Inflammatory macrophage (primary cell): ENCODE measurements at places on chromosomes 5 and 9.

- DNase-seq, result no peak
Measured at GRCh38 chr9:106934442-106935238, 71.7 kb downstream of the ZNF462 start.

GRCh38 chr9:35649431-35650340 is 1.0 kb downstream of the SIT1 start:
- peak; percentile 79 for DNase-seq

DNA sequence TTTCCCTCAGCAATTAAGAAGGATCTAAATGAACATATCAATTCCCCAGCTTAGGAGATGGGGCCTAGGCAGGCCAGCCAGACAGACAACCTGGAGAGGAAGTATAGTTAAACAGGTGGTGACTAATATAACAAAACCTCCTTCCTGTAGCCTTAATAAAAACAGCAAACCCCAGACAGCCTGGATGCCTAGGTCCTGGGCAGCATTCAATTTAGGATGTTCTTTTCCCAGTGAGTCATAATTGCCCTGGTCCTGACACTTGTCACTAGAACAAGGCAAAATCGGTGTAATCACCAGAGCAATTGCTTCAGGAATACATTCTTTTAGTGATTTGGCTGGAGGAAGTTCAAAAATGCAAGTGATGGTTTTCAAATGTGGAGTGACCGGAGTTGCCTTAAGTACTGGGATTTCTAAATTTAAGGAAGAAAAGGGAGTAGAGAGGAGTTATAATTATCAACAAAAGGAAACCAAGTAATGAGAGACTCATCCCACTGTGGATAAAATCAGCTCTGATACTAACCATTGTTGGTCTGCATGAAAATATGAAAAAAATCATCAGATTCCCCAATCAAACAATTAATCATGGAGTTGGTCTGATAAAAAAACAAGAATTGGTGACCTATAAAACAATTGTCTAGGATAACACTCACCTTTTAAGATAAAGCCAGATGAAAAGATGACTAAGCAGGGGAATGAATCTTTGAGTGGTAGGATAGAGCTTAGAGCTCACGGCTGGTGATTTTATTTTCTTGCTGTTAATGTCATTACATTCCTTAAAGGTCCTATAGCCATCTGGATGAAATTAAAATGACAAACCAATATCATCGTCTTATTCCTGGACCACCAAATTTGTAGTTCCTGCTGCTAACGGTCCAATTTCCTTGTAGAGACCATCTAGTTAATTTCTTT is 39.0 kb upstream of the TARS1 start:
- DNase-seq, result no peak

DNA sequence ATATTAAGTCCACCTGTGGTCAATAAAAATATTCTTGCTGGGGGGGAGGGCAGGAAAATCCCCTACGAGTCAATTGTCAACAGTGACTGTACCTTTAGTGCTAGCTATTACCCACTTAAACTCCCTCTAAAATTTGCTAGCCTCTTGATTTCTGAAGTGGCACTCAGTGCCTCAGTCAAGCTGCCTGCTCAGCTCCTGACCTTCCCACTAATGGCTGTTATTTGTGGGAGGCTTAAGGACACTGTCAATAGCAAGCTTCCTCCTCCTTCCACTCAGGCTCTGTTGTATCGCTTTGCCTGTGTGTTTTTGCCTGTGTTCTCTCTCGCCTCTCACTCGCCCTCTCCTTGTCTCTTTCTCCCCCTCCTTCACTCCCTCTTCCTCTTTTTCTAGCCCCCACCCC is 140.8 kb downstream of the BNC2 start:
- DNase-seq, result no peak

- DNase-seq, result no peak
Measured at GRCh38 chr9:83012168-83012921, 50.6 kb downstream of the RASEF start.

DNA sequence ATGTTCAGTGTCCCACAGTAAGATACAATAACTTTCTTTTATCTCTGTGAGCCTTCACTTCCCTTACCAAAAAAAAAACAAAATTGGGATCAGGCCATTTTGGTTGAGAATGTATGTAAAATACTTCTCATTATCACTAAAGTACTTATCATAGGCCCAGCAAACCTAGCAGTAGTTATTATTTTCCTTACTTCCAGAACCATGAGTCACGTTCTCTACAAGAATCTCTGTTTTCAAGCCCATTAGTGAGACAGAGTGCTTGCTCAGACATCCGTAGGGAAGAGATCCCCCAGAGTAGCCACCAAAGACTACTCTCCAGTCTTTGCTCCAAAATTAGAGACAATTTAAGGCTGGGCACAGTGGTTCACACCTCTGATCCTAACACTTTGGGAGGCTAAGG is 103.9 kb upstream of the NR5A1 start:
- no peak for DNase-seq

- DNase-seq, result no peak
Measured at GRCh38 chr5:7976411-7977190, 107.7 kb downstream of the MTRR start.

GRCh38 chr9:126664900-126665643 is 51.3 kb downstream of the LMX1B start:
- DNase-seq, result no peak

DNA sequence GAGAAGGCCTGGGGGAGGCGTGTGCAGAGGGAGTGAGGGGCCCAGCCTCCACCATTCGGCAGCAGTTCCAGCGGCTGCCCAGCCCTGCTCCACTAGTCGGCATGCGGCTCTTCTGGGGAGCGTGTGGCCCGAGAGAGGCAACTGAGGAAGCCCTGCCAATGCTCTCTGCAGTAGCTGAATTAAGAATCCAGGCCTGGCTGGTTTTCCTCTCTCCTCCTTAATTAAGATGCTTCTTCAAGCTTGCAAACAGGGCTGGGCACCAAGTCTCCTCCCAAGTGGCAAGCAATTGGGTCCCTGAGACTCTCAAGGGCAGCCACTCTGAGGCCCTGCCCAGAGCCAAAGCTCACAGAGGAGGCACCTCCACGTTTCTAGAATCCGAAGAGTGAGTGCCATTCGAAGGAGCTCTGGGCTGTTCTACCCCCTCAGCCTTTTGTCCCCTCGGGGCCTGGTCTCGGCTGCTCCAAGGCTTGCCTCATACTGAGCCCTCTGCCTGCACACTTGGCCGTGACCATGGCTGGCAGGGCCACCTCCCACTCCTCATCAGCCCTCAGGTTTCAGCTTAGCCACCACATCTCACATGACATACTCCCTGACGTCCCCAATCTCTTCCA is 75.4 kb upstream of the LRRTM2 start:
- DNase-seq, result no peak

DNA sequence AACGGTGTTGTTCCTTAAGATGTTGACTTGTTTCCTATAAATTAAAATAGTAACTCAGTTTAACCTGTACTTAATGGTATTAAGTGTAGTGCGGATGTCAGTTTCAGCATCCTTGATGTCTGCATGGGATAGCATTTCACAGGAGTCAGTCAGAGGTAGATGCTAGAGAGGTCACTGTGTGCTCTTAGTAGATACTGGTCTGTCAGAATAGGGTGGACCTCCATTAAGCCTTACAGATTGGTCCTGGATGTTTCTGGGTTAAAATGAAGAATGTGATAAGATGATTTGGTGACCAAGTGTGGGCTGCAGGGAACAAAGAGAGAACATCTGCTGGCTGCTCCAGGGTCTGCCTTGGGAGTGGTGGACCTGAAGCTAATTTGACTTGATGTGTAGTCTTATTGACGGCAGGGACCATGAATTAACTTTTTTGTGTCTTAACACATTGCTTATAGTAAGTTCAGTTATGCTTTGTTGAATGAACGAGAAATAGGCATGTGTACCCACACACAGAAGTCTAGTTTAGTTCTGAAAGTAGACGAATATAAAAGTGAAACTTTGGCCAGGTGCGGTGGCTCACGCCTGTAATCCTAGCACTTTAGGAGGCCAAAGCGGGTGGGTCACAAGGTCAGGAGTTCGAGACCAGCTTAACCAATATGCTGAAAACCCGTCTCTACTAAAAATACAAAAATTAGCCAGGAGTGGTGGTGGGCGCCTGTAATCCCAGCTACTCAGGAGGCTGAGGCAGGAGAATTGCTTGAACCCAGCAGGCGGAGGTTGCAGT is 12.5 kb downstream of the RAB24 start:
- DNase-seq, result no peak

DNA sequence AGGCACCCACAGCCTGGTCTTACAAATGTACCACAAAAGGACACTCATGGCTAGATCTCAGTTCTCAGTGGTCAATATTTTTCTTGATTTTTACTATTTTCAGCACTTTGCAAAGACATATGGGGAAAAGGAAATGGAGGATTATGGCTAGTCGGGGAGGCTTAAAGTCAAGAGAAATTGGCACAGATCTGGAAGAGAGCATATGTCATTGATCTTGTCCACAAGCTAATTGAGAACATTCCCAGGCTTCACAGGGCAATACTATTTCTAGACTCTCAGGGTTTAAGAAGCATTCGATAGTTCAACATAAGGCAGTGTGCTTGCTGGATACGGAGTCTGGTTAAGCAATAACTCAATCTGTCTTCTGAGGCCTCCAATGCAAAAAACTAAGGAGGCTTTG is 285.8 kb downstream of the ZNF608 start:
- no peak for DNase-seq

DNA sequence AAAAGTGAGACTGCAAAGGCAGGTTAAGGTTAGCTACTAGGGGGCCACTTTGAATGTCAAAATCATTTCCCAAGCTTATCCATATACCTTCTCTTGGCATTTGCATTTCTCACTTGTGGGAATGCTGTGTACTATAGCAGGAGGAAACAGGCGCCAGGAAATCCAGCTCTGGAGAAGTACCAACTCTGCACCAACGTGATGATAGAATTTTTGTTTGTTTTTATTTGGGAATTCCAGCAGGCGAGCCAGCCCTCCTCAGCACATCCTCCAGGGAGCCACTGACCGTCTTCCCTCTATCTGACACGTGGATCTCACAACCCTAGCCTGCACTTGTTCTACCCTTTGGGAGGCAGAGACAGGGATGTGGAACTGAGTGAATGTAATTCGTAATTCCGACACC is 318.0 kb downstream of the ACTL7B start:
- no peak for DNase-seq

GRCh38 chr9:134266418-134266817 is 59.8 kb upstream of the RXRA start:
- DNase-seq, result no peak

- no peak for DNase-seq
Measured at GRCh38 chr9:14945351-14945750, 35.1 kb upstream of the FREM1 start.

- DNase-seq, result no peak
Measured at GRCh38 chr5:145847499-145848497, 12.7 kb upstream of the PRELID2 start.

DNA sequence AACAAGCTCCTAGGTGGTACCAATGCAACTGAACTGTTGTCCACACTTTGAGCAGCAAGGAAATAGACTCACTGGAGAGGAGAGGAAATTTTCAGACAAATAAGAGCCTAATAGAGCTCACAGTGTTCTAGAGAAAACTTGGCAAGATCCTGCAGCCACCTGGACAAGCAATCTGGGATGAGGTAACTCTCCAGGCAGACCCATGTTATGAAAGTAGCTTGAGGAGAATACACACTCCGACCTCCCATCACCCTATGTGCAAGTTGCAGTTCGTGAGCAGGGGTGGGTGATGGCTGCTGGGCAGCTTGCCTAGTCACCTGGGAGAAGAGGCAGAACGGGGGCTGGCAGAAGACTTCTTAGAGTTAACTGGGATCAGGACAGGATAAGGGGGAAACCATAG is 102.2 kb downstream of the KLF4 start:
- no peak for DNase-seq

DNA sequence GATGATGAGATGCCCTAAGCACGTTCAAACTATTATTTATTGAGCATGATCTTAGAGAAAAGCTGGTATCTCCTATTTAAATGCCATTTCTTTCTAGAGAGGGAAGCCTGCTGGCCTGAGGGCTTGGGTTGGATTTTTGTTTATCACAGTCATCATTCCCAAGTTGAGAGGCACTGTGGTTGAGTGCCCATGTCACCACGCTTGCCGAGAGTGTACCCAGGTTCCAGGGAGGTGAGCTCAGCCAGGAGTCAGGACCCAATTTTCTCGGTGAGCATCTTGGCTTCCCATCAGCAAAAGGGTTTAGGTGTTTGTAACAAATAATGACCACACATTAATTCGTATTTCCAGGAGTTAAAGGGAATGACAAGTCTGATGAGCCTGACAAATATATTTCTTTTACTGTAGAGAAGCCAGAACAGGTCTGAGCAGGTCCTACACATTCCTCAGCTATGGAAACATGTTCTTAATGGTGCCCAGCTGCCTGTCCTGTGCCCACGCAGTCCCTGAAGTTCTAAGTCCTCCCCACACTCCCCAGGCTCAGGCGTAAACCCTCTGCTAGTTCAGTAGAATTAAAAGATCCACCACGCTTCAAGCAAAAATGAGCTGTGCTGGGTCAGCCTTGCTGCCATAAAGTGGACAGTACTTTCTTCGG is 258.9 kb upstream of the IRX2 start:
- DNase-seq, result no peak

GRCh38 chr9:124899845-124900244 is 37.9 kb downstream of the ARPC5L start:
- no peak for DNase-seq

DNA sequence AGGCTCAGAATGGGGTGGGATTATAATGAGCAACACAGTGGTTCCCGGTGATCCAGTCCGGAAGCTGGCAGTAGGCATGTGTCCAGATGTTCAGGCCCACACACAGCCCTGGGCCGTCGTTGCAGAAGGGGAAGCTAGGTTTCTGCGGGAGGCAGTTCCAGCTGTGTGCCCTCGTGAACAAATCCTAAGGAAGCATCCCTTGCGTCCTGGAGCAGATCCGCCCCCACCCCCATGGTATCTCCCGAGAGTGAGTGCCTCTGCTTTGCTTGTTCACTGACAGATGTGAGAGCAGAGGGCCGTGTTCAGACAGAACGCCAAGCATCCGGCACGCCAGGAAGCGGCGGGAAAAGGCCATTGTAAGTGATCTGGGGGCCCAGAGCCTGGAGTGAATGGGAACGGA is 104.8 kb downstream of the PDE6A start:
- no peak for DNase-seq

GRCh38 chr5:179181988-179182387 is 121.8 kb downstream of the ZNF354C start:
- no peak for DNase-seq

DNA sequence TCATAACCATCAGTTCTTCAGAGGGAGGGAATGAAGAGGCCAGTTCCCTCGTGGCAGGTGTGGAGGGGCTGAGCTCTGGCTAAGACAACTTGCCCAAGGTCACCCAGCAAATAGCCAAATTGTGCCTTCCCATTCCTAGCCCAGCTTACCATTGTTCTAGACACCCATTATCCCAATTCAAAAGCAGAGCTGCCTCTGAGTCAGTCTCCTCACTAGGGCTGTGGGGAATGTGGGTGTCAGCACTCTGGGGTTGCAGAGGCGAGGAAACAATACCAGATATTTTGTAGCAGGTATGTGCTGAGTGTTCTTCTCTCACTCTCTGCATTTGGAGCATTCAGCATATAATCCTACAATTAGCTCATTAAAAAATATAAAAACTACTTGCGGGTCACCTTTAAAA is 270.8 kb downstream of the PSAT1 start:
- DNase-seq, result no peak

- peak; percentile 57 for DNase-seq
Measured at GRCh38 chr5:141512911-141513626, 24.2 kb downstream of the PCDHGC5 start.

- DNase-seq, result peak; percentile 81
Measured at GRCh38 chr9:117782931-117783788, 79.0 kb downstream of the TLR4 start.
